Small intestine (tissue), 16 donors: ENCODE measurements at places on chromosomes 2 and 18. TPM values are rescaled to one million over a fixed set of nuclear protein-coding genes. Genes with fewer than 3 reads are reported as not detected.
A peak's percentile ranks its signal among the peaks of the same experiment; 100 is the strongest.

- peak; percentile 20 for DNase-seq
Measured at GRCh38 chr18:55477499-55477859, 110.5 kb downstream of the TCF4 start.

DNA sequence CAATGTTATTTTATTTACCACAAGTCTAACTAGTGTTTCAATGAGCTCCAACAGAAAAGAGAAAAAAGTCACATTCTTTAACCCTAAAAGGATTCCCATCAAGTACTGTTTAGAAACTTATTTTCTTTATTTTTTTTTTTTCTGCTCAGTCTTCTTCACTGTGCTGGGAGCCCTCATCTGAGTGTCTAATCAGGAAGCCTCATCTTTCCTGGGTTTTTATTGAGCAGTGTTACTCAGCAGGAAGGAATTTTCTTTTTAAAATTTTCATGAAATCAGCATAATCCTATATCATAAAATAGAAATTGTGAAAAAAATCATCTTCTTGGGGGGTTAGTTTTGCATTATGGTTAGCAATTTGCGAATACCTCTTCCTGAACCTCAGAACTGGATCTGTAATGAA, 453.8 kb downstream of the CDH2 start:
- no peak for DNase-seq

GRCh38 chr2:10806543-10806942, 6.0 kb downstream of the PDIA6 start:
- DNase-seq: no peak

- no peak for DNase-seq
Measured at GRCh38 chr18:55510809-55511208, 77.2 kb downstream of the TCF4 start.

GRCh38 chr2:29139152-29139551, 23.9 kb downstream of the CLIP4 start:
- no peak for DNase-seq

GRCh38 chr2:33342171-33342570, 134.3 kb upstream of the RASGRP3 start:
- DNase-seq: no peak

- DNase-seq: no peak
Measured at GRCh38 chr18:55012008-55012407, 52.7 kb upstream of the CCDC68 start.

- no peak for DNase-seq
Measured at GRCh38 chr2:175476948-175477347, 295.4 kb upstream of the ATP5MC3 start.

DNA sequence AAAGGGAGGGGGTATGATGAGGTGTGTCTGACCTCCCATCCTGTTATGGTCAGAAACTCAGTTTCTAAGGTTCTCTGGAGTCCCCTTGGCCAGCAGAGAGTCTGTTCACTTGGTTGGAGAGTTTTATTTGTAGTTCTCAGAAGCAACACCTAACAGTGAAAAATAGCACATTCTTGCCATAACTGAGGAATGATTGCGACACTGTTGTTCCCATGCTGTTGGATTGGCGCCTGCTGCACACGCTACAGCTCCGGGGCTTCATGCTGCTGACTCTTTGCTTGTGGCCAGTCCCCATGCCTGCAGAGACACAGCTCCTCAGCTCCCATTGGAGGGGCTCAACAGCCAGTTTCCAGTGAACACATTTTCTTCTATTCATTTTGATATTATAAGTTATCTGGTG, 42.1 kb downstream of the TPGS2 start:
- DNase-seq: no peak

GRCh38 chr18:76384114-76384790, 110.8 kb downstream of the ZNF516 start:
- DNase-seq: no peak

- DNase-seq: no peak
Measured at GRCh38 chr2:157058161-157058560, 199.3 kb upstream of the GALNT5 start.

DNA sequence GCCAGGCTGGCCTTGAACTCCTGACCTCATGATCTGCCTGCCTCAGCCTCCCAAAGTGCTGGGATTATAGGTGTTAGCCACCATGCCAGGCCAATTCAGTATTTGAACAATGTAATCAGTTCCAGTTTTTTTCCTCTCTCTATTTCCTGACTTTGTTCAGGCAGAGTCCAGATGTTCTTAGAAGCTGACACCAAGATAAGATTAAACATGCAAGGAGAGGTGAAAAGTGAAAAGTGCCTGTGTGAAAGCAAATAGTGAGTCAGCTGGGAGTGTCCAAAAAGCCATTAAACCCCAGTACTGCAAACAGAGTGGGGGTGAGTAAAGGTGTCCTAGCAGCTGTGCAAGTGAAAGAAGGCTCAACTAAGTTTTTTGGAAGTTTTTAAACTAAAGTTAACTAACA, 231.5 kb downstream of the PTH2R start:
- DNase-seq: peak; percentile 65

The PRSS56 gene
- polyA plus RNA-seq: not detected

The DNAH6 gene
- 0.22 TPM for polyA plus RNA-seq

The PRKAG3 gene
- polyA plus RNA-seq: not detected

The PAIP2B gene
- polyA plus RNA-seq: 4.8 TPM

The RRM2 gene
- 33.5 TPM for polyA plus RNA-seq

The SLC9A4 gene
- polyA plus RNA-seq: not detected

The KYNU gene
- 2.2 TPM for polyA plus RNA-seq

The GPBAR1 gene
- polyA plus RNA-seq: 1.4 TPM

The CCDC68 gene
- polyA plus RNA-seq: 26.7 TPM

The UGT1A4 gene
- 7.3 TPM for polyA plus RNA-seq
